ENCODE measurements at places on chromosomes 1 and 21. TPM values are rescaled to one million over a fixed set of nuclear protein-coding genes. Genes with fewer than 3 reads are reported as not detected.

Gene SLAMF8
- 0.70 TPM for total RNA-seq

Gene RYR2
- total RNA-seq, result 0.03 TPM

Gene HCN3
- 5.4 TPM for total RNA-seq

Gene LGR6
- not detected for total RNA-seq
